Non-pigmented ciliary epithelial cell (primary cell): ENCODE measurements at places on chromosomes 6 and 20.

DNA sequence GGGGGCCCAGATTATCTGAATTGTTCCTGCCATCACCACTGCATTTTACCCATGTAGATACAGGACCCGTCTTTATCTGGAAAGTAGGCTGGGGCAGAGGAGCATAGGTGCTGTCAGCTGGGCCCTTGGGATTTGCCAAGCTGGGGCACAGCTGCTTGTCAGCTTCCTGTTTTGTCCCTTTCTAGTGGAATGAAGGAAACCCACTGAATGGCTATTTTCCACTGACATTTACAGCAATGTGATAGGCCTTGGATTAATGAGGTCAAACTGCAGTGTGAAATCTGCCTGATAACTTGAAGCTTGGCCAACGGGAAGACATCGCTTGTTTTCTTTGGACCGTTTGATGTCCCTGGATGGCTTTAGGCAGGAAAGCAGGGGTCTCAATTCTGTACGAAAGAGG, 6.7 kb downstream of the PPP1R16B start:
- DNase-seq: no peak

- no peak for DNase-seq
Measured at GRCh38 chr6:35417979-35418661, 34.0 kb upstream of the FANCE start.

DNA sequence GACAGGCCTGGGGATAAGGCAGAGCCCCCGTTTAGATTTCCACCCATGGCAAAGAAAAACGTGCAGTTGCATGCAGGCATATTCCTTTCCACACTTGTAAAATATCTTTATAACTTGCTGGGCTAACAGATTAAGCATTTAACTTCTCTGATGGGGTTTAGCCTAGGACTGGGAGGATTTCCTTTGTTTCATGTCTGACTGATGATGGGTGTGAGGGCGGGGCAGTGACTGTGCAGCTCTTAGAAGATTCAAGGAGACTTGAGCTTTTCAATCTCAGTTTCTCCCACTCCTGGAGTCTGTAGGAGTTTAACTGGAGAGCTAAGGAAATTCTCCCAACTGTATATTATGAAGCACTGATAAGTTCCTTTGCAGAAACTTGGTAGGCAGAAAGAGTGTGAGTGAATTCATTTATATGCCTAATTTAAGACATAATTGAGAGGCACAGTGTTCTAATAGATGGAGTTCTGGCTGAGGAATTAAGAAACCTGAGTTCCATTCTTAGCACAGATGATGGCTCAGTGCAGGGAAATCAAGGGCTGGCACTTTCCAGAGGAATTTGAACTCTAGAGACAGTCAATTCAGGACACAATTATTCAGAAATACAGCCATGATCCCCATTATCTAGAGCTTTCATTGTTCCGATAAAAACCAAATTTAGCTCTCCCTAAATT, 214.6 kb upstream of the CNR1 start:
- DNase-seq: no peak

- DNase-seq: no peak
Measured at GRCh38 chr6:149445095-149445466, 39.7 kb downstream of the ZC3H12D start.

DNA sequence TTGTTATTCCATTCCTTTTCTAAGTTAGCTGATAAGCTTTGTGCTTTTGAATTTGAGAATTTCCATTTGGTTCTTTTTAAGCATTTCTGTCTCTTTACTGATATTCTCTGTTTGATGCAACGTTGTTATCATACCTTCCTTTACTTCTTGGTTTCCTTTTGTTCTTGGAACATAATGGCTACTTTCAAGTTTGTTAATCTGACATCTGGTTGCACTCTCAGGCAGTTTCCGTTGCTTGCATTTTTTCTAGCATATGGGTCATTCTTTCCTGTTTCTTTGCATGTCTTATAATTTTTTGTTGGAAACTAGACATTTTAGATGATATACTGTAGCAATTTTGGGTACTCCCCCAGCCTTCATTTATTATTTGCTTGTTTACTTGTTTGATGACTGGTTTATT, 12.5 kb downstream of the CDC5L start:
- no peak for DNase-seq

DNA sequence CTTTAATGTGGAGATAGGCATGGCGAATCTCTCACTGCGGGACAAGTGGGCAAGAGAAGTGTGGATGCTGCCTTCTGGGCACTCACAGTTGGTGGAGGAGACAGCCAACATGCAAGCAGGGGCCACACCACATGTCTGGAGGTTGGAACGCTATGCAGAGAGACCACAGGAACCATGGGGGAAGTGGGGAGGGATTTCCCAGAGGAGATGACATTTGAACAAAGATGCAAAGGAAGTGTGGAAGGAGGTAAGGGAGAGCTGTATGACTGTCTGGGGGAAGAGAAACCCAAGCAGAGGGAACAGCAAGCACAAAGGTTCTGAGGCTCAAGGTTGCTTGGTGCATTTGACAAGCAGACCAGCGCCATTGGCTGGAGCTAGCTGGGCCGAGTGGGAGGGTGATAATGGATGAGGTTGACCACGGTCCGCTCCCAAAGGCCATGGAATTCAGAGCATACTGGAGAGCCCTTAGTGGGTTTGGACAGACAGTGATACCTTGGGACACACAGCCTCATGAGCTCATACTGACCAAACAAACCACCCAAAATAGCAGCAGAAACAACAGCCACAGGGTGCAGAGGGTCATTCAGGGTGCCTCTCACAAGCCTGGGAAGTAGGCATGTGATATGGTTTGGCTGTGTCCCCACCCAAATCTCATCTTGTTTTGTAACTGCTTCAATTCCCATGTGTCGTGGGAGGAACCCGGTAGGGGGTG, 7.6 kb upstream of the FAM110A start:
- DNase-seq: no peak

DNA sequence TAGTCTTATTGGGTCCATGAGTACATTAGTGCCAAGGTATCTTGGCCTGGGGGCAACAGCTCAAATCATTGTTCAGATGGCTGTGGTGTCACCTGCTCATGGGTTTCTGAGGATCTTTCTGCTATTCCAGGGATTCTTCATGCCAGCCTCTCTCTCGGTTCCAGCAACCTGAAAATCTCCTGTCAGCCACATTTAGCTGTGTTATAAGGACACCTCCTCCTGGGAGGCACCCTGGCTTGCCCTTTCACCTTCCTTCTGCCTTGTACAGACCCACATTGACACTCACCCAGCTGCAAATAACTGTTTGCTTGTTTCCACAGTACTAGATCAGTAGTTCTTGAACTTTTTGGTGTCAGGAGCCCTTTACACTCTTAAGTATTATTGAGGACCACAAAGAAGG, 159.9 kb downstream of the GRM4 start:
- DNase-seq: no peak

DNA sequence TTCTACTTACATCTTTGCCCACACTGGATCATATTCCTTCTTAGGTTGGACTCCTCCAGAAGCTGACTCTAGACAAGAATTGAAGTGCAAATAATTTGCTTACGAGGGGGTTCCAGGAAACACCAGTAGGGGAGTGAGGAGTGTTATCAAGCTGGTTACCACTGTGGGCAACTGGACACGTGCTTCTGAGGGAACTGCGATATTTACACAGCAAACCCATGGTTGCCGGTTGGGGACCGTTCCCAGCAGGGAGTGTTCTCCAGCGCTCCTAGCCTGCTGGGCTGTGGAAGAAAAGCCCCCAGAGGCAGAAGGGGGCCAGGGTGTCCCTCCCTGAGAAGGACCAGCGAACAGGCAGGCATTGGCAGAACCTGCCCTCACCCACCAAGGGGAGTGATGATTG, 21.7 kb downstream of the MDFI start:
- no peak for DNase-seq

- DNase-seq: no peak
Measured at GRCh38 chr20:51084593-51085377, 61.9 kb upstream of the KCNG1 start.

- DNase-seq: no peak
Measured at GRCh38 chr20:36167902-36168503, 13.5 kb downstream of the EPB41L1 start.

GRCh38 chr6:31468311-31468710, 29.6 kb upstream of the MICB start:
- no peak for DNase-seq

DNA sequence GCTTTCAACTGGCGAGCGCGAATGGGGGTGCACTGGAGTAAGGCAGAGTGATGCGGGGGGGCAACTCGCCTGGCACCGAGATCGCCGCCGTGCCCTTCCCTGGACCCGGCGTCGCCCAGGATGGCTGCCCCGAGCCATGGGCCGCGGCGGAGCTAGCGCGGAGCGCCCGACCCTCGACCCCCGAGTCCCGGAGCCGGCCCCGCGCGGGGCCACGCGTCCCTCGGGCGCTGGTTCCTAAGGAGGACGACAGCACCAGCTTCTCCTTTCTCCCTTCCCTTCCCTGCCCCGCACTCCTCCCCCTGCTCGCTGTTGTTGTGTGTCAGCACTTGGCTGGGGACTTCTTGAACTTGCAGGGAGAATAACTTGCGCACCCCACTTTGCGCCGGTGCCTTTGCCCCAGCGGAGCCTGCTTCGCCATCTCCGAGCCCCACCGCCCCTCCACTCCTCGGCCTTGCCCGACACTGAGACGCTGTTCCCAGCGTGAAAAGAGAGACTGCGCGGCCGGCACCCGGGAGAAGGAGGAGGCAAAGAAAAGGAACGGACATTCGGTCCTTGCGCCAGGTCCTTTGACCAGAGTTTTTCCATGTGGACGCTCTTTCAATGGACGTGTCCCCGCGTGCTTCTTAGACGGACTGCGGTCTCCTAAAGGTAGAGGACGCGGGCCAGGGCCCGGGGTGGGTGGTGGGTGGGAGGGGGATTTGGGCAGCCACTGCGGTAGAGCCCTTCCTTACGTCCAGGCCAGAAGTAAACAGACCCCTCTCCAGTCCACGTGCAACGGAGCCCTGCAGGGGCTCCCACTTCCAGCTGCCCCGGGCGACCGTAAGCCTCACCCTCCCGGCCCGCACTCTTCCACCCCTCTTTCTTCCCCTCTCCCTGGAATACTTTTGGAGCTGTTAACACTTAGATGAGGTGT, 998 bp downstream of the BMP2 start:
- DNase-seq: no peak

GRCh38 chr6:133730881-133731280, 158.0 kb upstream of the TCF21 start:
- no peak for DNase-seq

- peak; percentile 99 for DNase-seq
Measured at GRCh38 chr6:89297695-89298351, 17.3 kb downstream of the GABRR2 start.

DNA sequence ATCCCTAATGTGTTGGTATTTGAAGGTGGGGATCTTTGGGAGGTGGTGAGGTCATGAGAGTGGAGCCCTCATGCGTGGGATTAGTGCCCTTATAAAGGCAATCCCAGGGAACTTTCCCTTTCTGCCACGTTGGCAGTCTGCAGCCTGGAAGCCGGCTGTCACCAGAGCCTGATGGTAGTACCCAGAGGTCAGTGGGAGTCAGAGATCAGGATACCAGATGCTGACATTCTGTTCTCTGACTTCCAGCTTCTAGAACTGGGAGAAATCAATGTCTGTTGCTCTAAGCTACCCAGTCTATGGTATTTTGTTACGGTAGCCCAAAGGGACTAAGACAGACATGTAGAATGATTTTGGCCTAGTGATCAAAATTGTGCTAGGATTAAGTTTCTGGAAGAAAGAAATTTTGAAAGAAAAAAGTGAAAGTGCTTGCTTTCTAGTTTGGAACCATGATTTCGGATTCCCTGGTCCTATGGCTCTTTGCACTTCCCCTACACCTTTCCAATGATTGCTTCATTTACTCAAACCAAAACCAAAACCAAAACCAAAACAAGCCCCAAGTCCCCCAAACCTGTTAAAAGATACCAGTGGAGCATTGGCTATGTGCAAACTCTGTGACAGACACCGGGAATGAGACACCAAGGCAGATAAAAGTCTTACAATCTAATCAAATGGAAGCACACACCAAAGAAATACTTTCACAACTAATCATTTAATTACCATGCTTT, 173.7 kb upstream of the ZNF217 start:
- DNase-seq: no peak

DNA sequence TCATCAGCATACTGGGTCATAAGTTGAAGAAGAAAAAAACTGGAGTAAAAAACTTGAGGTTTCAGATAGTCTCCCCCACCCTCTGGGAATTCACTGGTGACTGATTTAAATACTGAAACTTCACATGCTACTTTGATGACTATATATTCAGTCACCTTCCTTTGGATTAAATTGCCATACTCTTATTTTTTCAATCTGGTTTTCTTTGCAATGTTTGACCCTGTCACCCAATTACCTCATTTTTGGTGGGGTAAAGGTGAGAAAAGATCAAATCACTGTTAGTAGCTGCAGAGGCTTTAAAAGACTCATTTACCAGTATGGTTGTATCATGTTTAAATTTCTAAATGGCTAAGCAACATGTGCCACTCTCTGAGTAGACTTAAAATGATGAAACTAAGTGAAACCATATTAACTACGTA, 862.7 kb upstream of the FLRT3 start:
- DNase-seq: no peak

DNA sequence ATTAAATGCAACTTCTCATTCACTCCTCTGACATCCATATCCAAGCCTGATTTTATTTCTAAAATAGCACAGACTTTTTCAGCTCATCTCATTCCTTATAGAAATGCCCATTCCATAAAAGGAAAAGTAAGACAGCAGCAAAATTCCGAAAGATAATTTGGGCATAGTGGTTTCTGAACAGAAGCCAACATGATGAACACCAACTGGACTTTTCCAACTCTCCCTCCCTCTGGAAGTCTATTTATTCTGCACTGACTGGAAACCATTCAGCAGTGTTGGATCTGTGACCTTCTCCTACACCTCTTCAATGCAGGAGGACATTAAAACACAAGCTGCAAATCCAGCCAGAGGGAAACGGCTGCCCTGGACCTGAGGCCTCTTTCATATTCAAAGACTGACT, 306.2 kb upstream of the NT5E start:
- no peak for DNase-seq

GRCh38 chr6:35727231-35727934, 9.4 kb upstream of the ARMC12 start:
- DNase-seq: no peak

DNA sequence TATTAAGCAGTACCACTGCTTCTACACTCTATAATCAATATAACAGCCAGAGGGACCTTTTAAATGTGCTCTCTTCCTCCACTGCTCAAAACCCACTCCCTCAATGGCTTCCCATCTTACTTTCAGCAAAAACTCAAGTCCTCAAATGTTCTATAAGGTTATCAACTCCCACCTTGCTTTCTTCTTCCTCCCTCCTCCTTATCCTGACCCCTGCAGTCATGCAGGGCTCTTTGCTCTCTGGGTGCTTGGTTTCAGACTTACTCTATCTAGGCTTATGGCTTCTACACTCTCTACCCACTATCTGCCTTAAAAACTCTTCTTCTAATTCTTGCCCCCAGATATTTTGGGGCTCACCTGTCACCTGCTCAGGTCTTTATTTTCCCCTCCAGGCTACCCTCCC, 5.3 kb downstream of the ARHGAP18 start:
- DNase-seq: no peak

GRCh38 chr20:6575912-6576401, 191.5 kb upstream of the BMP2 start:
- DNase-seq: peak; percentile 79

DNA sequence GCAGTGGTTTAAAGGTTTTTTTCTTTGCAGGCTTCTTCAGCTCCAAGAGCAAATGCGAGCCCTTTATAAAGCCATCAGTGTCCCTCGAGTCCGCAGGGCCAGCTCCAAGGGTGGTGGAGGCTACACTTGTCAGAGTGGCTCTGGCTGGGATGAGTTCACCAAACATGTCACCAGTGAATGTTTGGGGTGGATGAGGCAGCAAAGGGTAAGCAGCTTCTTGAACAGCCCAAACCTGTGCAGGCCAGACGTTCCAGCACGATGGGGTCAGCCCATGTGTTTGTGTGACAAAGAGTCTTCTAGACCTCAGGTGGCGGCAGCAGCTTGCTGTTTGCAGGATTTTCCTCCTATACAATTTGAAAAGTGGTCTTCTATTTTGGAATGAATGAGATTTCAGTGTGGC, 17.7 kb downstream of the DSP start:
- no peak for DNase-seq
